ENCODE measurements at places on chromosomes 5 and 9.

DNA sequence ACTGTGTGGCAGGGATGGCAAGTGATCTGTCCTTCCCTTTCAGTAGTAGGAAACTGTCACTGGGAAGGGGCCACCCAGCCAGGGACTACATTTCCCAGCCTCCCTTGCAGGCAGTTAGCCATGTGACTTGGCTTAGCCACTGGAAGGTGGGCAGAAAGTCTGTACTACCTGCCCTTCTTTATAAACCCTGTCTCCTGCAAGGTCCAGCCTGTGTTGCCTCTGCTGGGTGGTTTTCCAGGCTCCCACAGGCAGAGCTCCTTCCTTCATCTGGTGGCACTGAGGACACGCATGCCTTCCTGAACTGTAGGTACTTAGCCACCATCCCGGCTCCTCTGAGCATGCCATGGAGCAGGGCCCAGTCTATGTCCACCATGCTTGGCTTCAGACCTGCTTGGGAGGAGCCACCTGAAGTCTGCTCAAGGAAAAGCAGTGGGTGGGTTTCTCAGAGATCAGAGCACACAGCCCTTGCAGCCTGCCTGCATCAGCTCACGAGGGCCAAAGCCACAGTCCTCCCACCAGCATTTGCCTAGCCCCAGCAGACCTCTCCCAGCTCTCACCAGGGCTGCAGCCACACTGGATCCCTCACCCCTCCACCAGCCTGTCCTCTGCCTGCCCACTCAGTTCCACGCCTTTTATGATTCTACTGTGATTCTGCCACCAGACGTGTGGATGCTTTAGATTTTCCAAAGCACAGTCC is 16.7 kb upstream of the SLC25A51 start:
- DNase-seq = no peak

DNA sequence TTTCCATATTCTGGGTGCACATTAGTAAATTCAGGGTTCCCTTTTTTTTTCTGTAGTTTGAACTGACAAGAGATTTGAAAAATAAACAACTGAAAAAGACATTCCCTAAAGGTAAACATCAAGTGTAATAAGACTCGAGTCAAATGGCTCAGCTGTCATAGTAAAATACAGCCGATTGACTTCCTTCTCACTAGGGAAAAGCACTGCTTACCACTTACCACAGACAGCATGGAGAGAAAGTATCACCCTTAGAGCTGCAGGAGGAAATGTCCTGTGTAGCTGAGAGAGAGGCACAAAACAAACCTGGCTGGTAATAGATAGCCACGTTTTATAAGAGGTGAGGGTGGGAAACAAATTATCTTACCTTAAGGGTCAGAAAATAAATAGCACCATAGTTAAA is 12.1 kb upstream of the DMAC1 start:
- DNase-seq = no peak

GRCh38 chr5:72387985-72388384 is 67.8 kb downstream of the PTCD2 start:
- DNase-seq = no peak

GRCh38 chr5:11878814-11879213 is 25.4 kb downstream of the CTNND2 start:
- no peak for DNase-seq

GRCh38 chr9:19642256-19642655 is 146.6 kb downstream of the SLC24A2 start:
- no peak for DNase-seq

DNA sequence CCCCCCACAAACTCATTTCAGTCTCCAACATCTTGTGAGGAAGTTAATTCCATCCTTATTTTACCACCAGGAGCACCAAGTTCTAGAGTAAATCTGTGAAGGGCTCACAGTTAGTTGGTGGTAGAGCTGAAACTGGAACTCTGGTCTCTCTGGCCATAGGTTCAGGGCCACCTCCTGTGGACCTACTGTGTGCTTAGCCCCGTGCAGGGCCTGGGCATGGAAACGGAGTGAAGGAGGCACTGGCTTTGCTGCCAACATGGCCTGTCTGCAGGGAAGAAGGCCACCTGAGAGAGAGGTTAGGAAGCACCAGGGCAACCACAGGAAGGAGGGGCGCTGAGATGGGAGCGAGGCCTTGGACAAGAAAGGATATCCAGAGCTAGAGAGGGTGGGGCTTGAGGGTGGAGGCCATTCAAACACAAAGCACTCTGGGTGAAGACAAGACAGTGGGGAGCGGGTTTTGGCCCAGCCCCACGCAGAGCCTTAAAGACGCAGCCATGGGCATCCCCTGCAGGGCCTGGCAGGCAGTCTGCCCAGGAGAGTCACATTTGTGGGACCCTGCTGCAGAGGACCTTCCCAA is 16.0 kb upstream of the DAB2IP start:
- no peak for DNase-seq

GRCh38 chr5:27208051-27208450 is 169.7 kb upstream of the CDH9 start:
- DNase-seq = no peak

- no peak for DNase-seq
These were observed 37.5 kb downstream of the MAP1B start for GRCh38 chr5:72144762-72145161.

GRCh38 chr5:36712706-36713105 is 106.3 kb downstream of the SLC1A3 start:
- DNase-seq = no peak

DNA sequence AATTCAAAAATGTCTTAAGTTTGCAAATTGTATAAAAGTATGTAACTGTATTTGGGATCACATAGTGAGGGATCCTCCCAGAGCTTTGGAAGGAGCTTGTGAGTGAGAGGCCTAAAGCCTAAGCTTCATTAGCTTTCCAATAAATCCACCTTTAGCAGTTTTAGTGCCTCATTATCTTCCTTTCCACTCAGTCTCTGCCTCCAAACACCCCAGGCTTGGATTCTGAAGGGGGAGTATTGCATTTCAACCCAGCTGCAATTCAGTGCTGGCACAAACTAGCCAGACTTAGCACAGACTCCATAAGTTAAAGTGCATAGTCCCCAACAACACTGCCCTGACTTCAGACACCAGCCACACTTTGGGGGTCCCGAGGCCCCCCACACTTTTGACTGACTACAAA is 113.5 kb downstream of the SMARCA2 start:
- no peak for DNase-seq

DNA sequence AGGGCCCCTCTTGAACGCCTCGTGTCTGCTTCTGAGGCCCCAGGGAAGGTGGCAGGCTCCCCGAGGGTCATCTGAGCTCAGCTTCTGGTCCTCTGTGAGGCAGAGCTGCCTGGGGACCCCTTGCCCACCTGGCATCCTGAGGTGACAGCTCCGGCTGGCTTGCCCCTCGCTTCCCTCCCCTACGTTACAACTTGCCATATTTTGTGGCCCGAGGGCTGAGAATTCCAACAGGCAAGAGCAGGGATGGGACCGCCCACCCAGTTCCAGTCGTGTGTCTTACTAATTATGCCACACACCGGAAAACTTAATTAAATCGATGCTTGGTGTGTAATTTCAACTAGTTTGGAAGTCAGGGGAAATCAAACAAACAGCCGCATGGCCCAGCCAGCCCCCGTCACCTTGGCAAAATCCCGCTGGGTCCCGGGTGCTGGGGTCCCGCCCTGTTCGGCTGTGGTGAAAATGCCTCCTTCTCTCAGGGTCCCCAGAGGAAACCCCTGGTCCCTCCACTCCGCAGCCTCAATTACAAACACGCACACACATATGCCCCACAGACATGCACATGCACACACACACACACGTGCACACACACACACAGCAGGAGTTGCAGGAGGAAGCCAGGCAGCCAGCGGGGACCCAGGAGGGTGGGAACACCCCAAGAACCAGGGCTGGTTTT is 221.0 kb upstream of the IER5L start:
- DNase-seq = no peak

DNA sequence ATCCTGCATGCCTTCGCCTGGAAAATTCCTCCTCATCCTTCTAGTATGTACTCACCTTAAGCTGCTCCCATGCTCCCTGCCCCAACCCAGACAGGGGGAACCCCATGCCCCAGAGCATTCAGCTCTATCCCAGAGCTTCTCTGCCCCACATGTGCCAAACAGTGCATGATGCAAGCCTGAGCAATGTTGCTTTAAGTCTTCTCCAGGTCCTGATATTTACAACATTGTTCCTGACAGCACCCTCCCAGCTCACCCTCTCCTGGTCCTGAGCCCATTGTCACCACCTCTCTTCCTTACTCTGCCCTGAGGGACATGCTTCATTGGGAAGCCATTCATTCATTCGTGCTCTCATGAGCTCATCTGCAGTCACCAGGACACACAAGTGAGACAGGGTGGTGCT is 23.4 kb upstream of the BARX1 start:
- DNase-seq = no peak

- no peak for DNase-seq
These were observed 1.8 kb downstream of the HNRNPH1 start for GRCh38 chr5:179621551-179622214.

GRCh38 chr5:43227655-43228054 is 35.6 kb downstream of the NIM1K start:
- DNase-seq = no peak
